H4 (cell line): ENCODE measurements at places on chromosomes 16 and 17. TPM values are rescaled to one million over a fixed set of nuclear protein-coding genes. Genes with fewer than 3 reads are reported as not detected.

DNA sequence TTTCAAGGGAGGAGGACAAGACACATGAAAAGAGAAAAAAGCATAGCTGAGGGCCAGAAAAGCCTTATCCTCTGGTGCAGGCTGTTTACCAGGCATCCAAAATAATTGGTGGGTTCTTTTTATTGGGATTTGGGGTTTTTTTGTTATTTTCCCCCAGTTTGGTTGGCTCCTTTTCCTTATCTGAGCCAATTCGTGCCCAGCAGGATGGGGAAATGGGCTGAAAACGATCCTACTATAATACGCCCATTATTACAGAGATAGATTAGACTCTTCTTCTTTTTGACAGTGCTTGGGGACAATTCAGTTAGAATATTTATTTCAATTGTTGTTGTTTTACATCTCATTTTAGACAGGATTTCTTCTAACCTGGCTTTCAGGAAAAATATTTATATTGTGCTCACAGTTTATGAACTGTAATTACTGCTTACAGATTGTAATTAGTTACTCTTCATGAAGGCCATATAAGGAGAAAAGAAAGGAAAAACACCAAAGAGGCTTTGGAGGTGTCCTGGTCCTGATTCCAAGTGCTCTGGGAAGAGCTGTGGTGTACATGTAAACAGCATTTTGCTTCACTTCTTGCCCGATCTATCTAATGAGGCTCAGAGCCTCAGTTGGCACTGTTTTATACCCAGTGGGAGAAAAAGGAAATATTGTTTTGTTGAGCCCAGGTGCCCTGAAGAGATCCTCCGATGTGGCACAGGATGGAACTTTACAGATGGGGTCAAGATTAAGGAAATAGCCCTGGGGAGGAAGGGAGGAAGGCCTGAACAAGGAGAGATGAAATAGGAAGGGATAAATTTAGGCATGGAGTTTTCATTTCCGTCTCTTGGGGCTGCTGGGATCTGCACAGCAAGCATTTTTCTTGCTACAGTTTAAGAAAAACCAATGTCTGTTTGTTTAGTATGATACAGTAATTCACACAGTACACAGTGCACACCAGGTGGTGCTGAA lies 611 bp upstream of the ANKRD40 start:
- no peak for DNase-seq

GRCh38 chr17:77279448-77280303 lies 138.9 kb downstream of the SEC14L1 start:
- no peak for DNase-seq

DNA sequence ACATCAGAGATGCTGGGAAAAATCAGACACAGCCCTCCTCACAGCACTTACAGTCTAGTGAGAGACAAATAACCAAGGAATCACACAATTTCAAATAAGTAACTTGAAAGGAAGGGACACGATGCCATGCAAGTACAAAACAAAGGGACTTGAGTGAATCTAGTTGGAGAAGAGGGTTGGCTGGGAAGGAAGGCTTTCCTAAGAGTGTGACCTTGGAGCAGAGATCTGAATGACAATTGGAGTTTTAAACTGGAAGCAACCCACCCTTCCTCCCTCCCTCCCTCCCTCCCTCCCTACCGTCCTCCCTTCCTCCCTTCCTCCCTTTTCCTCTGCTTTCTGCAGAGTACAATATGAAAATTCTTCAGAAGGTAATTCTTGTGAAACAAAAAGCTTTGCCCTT lies 31.1 kb downstream of the ADAMTS18 start:
- DNase-seq = no peak

DNA sequence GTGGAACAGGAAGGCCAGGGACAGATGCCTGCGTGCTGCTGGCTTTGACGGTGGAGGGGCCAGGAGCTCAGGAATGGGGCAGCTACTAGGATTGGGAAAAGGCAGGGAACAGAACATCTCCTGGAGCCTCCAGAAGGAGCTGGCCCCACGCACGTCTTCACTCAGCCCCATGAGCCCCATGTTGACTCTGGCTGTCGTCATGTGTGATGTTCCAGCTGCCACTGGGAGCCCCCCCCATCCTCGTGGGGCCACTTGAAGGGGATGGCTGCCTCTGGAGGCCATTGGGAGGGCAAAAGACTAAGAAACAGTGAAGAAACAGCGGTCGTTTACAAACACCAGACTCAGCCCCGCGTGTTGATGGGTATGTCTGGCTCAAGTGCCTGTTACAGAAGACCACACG lies 18.5 kb upstream of the APRT start:
- DNase-seq = no peak

DNA sequence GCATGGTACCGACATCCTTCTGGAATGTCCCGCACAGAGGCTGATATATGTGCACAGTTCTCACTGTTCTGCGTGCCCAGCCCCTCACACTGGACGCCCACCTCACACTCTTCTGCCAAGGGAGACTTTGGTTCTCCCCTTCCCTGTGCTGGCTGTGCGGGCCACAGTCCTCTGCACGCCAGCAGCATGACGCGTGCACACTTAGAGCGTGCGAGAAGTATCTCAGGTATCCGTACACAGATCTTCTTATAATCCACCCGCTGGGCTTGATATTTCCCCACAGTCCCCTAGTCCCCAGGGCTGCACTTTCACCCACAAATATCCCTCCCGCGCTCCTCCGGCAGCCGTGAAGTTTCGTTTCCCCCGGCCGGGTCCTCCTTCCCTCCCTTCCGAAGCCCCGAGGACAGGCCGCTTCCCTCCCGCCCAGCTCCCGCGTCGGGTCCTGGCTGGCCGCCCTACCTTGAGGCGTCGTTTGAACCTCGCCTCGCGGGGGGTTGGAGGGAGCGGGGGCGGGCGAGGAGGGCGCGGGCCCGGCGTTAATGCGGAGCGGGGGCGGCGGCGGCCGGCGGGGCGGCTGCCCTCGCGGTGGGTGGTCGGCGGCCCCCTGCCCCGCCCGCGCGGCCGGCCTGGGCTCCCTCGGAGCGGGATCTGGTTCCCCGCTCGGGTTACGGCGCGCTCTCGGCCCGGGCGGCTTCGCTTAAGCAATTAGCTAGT lies 5.0 kb upstream of the FOXF1 start:
- DNase-seq = no peak

DNA sequence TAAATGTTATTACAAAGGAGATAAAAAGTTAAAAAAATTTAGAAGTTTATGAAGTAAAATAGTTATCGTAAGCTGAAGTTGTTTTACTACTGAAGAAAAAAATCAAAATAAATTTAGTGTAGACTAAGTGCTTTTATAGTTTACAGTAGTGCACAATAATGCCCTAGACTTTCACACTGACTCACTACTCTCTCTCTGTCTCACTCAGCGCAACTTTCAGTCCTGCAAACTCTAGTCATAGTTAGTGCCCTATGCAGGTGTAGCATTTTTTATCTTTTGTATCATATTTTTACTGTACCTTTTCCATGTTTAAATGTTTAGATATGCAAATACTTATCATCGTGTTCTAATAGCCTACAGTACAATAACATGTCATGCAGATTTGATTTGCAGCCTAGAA lies 17.7 kb upstream of the TOM1L1 start:
- DNase-seq = no peak

DNA sequence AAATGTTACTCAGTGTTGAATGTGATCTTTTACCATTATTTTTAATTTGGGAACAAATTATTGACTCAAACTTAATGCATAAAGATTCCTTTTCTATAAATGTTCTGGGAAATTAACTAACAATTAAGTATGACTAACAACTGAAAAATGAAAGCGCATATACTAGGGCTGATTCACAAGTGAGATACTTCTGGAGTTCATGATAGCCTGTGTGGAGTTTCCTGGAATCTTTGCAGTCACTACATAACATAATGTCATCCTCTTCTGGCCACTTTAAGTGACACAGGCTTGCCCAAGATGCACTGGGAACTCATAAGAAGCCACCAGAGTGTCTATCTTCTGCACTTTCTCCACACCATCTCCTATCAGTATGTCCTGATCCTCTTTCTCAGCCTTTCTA lies 450.3 kb upstream of the CDH11 start:
- peak; percentile 58 for DNase-seq

GRCh38 chr16:88743693-88744576 lies 37.6 kb downstream of the CTU2 start:
- DNase-seq = peak; percentile 50

DNA sequence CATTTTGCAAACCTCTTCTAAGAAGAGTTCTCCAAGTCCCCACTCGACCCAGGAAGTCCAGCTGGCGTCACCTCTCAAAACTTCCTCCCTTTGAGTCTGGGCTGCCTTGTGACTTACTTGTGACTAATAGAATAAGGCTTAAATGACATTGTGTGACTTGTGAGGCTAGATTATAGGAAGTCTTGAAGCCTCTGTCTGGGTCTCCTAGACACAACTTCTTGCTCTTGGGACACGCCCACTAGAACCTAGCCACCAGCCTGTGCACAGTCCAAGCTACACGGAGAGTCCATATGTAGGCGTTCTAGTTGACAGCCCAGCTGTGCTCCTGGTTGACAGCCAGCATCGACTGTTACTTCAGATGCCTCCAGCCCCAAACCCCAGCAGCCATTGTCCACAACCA lies 66.7 kb upstream of the TANC2 start:
- DNase-seq = no peak

GRCh38 chr17:2264067-2264860 lies 39.3 kb downstream of the SMG6 start:
- DNase-seq = no peak

GRCh38 chr16:22764662-22765327 lies 49.2 kb upstream of the HS3ST2 start:
- DNase-seq = no peak

- DNase-seq = no peak
Measured at GRCh38 chr16:1071561-1072225, 854 bp upstream of the SSTR5 start.

DNA sequence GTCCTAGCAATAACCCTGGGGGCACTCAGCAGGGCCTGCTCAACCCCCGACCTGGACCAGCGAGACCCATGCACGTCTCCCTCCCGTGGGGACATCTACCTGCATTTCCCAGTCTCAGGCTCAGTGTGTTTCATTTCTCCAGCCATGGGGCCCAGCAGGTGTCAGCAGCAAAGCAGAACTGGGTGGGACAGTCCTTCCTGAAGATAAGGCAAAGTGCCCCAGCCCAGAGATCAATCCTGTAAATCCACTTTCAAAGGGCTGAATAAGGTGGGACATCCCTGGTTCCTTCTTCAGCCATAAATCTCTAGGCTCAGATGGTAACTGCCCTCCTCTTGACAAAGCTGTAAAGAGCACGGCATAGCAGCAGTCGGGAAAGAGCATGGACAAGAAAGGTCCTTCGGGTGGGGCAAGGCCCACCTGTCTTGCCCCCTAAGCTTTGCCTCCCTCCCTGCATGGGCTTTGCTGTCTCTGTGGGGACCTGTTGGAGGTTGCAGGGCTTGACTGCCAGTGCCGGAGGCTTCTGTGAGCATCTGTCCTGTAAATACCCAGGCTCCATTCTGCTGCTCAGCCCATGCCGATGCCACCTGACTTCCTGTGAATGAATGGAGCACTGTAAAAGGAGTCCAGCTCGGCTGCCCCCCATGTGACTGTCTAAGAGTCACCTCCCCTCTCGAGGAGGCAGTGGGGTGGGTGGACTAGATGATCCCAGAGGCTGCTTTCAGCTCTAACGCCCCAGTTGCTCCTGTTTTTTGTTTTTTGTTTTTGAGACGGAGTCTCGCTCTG lies 84.8 kb upstream of the TBC1D3K start:
- no peak for DNase-seq

DNA sequence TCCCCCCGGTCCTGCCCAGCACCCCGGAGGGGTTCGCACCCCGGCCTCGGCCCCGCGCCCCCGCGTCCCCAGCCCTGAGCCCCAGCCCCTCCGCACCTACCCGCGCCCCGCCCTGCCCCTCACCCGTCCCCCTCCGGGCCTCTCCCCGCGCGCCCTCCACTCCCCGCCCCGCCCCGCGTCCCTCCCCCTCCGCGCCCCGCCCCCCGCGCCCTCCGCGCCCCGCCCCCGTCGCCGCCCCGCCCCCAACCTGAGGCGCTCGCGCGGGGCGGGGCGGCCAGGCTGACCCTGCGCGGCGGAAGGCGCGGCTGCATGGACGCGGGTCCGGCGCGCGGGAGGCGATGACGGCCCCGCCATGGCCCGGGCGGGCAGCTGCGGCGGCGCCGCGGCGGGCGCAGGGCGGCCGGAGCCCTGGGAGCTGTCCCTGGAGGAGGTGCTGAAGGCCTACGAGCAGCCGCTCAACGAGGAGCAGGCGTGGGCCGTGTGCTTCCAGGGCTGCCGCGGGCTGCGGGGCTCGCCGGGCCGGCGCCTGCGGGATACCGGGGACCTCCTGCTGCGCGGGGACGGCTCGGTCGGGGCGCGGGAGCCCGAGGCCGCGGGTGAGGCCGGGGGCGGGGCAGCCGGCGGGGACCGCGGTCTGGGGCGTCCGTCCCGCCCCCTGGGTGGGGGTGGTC lies at the start of gene SPIRE2:
Gene SPIRE2 (plus strand): TSS at position 277 of the 671 bp plus-strand sequence. CDS start 76 bp downstream, at position 353.
- DNase-seq = peak; percentile 59

DNA sequence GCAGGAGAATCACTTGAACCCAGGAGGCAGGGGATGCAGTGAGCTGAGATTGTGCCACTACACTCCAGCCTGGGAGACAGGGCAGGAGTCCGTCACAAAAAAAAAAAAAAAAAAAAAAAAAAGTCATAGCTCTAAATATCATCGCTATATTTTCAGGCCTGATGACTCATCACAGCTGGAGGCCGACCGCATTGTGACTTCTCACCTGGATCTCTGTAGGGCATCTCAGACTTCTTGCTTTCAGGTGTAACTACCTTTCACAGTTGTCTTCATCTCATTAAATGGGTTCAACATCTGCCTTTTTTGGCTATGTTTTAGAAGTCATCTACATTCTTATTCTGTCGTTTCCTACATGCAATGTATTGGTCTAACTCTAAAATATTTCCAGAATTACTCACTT lies 353.1 kb upstream of the MON1B start:
- no peak for DNase-seq

The NEURL4 gene
- total RNA-seq = 3.4 and 3.5 TPM in 2 replicates

The DCTPP1 gene
- total RNA-seq = 11.0 and 28.9 TPM in 2 replicates

The NPIPA5 gene
- 0.17 and 2.1 TPM in 2 replicates for total RNA-seq

The TP53TG3B gene
- total RNA-seq = not detected in 2 replicates

The NFATC3 gene
- 22.3 and 24.9 TPM in 2 replicates for total RNA-seq

The RANBP10 gene
- 1.7 and 3.2 TPM in 2 replicates for total RNA-seq

The HSD11B2 gene
- total RNA-seq = 0.10 TPM in 1 of 2 replicates, not detected in the other
